Stimulated activated CD4-positive, alpha-beta T cell treated with anti-CD3 and anti-CD28 coated beads, Interleukin-2, amount 100 ng/mL, for 24 hours (primary cell): ENCODE measurements at places on chromosomes 7 and 10.

DNA sequence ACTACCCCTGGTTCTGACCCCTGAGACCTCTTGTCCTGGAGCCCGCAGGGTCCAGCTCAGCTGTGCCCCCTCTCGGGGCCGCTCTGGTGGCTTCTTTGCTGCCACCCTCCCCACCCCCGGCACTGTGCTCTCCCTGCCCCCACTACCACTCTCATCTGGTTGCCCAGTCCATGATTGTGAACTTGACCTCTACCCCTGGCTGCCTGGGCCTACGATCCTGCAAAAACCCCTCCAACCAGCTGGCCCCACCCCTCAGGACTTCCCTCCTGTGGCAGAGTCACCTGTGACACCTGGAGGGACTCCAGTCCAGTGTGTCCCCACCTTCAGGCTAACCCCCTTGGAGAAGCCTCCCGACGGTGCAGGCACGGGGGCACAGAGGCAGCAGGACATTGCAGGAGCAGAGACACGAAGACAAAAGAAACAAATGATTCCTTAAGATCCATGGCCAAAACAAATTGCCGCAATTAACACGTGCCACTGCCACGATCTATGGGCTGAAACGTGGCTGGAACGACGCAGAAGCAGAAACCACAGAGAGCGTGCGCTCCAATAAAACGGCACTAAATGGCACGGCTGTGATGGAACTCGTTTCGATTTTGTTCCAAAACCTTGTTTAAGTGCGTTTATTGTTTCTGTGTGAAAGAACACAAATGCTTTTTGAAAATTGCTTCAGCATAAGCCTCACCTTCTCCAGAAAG, 72.0 kb downstream of the PARP12 start:
- DNase-seq, result no peak

- no peak for DNase-seq
These were observed 65.7 kb downstream of the VSTM4 start for GRCh38 chr10:49049660-49050059.

- DNase-seq, result no peak
These were observed 306.6 kb upstream of the ZMIZ1 start for GRCh38 chr10:78762086-78762630.

- DNase-seq, result no peak
These were observed 468.7 kb downstream of the RPS24 start for GRCh38 chr10:78502210-78502936.

DNA sequence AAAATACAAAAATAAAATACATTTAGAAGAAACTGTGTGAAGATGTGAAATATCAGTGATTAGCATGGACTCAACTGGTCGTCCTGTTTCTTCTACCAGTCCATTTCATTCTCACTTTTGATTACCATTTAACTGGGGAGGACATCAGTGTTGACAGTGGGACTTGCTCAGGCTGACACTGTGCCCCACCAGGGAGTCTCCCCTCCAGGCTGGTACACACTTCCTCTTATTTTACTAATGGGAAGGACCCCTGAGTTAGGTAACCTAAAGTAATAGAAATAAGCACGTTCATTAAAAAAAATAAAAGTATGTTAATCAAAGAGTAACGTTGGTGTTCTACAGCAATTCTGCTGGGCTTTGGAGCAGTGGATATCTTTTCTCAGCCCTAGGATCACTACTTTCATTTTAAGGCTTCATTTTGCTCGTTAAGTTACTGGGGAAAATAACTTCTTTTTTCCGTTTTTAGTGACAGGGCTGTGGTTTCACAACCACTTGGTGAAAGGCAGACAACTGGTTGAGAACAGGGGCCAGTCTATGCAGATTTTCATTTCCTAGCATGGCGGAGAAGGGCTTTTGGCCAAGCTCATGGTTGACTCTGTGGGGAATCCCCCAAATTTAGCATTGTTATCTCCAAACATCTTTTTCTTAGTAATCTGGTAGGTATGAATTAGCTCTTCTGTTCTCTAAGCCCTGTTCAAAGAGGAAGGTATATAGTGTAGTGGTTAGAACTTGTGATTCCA, 2.1 kb downstream of the SNX10 start:
- DNase-seq, result peak; percentile 62

GRCh38 chr7:125675640-125676039, 746.0 kb upstream of the POT1 start:
- no peak for DNase-seq

DNA sequence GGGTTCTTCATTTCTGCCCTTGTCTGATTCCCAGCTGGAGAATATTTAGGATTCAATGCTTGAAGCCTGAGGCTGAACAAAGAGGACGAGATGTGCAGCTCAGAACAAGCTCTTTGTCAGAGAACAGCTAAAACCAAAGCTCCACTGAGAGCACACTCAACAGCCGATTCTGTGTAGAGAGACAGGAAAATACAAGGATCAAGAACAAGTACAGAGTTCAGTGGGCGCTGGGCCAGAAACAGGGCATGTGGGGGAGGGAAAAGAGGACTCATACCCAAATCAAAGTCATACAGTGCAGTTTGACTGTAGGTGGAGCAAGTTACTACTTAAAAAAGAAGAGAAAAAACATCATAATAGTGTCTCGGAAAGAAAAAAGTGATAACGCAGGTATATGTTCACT, at the start of gene AGMO:
AGMO (minus strand) TSS at position 181 of the 400 bp plus-strand sequence.
- no peak for DNase-seq
